NCI-H82 (cell line): ENCODE measurements at places on chromosomes 11 and 22.

GRCh38 chr11:84541731-84542340 lies 1085.3 kb downstream of the DLG2 start:
- no peak for DNase-seq

DNA sequence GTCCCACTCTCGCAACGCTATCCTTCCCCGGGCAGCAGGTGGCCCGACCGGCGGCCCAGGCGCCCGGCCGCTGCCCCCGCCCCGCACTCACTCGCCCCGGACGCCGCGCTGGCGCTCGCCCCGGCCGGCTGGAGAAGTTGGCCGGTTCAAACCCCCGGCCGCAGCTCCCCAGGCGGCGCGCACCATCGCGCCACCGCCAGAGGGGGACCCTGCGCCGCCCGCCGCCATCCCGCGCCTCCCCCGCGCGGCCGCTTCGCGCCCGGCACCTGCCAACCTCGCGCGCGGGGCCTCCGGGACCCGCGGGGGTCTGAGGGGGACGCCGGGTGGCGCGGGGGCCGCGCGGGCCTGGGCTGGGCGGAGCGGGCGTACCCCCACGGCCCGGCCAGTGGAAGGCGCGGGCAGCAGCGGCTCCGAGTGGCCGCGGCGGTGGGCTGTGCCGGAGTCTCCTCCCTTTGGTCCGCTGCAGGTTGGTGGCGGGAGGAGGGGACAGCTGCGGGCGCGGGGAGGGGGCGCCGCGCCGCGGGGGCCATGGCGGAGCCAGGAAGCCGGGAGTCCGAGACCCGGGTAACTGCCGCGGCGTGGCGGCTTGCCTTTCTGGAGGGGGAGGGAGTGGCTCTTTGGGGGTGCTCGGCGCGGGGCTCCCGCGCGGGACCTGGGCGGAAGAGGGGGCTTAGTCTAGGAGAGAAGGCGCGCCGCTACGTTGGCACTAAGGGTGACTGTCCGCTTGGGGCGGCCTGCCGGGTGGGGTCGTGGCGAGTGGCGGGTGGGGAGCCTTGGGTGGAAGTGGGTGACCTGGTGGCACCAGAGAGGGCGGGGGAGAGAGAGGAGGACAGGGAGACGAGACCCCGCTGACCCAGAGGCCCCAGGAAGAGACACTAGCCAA lies at the start of the genes MPST and TST:
Gene MPST, plus strand, starts transcription at position 434 of the 883 bp plus-strand sequence. Its CDS starts 95 bp downstream, at position 529.
Gene TST, minus strand, starts transcription at position 139 of the 883 bp plus-strand sequence. CDS start 715 bp downstream, outside the sequence.
- DNase-seq: peak; percentile 78

GRCh38 chr22:47967831-47968230 lies 1205.4 kb downstream of the TBC1D22A start:
- no peak for DNase-seq

- DNase-seq: no peak
Observed at GRCh38 chr11:101438126-101438525, 145.7 kb downstream of the TRPC6 start.

GRCh38 chr11:64713016-64713707 lies 9.8 kb downstream of the NRXN2 start:
- DNase-seq: peak; percentile 31

DNA sequence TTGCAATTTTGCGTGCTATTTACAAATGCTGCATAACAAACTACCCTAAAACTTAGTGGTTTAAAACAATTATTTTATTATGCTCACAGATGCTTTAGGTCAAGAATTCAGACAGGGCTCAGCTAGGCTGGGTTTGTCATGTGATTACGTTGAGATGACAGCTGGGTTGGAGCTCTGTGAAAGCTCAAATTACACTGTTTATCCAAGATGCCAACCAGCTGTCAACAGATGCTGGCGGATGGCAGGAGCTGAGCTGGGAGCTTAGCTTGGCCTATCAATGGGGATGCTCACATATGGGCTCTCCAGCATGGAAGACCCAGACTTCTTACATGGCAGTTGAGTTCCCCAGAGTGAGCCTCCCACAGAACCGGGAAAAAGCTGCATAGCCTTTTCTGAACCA lies 62.7 kb downstream of the STK33 start:
- DNase-seq: peak; percentile 98

GRCh38 chr11:130515829-130516553 lies 67.5 kb downstream of the ADAMTS15 start:
- DNase-seq: peak; percentile 2

GRCh38 chr11:6437993-6438392 lies 2.8 kb downstream of the HPX start:
- no peak for DNase-seq

GRCh38 chr22:45777852-45778375 lies 106.3 kb downstream of the ATXN10 start:
- DNase-seq: no peak

DNA sequence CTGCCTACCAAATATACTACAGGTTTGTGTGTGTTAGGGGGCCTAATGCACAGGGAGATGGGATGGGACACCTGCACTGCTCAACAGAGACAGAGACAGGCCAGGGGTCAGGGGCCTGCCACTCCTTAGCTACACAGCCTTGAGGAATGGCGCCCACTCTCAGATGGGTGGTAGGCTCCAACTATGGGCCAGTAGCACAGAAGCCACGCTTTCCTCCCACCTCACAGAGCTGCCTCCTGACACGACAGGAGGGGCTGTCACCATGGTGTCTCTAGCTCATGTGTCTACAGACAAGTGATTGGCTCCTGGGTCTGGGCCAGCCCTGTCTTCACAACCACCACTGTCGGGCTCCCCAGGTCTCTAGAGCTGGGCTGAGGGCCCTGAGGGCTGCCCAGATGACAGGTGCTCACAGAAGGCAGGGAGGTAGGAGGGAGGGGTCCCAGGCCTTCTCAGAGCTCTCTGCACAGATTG lies 81.8 kb downstream of the DGCR2 start:
- no peak for DNase-seq

- DNase-seq: no peak
Observed at GRCh38 chr11:128214263-128214662, 373.1 kb downstream of the ETS1 start.

DNA sequence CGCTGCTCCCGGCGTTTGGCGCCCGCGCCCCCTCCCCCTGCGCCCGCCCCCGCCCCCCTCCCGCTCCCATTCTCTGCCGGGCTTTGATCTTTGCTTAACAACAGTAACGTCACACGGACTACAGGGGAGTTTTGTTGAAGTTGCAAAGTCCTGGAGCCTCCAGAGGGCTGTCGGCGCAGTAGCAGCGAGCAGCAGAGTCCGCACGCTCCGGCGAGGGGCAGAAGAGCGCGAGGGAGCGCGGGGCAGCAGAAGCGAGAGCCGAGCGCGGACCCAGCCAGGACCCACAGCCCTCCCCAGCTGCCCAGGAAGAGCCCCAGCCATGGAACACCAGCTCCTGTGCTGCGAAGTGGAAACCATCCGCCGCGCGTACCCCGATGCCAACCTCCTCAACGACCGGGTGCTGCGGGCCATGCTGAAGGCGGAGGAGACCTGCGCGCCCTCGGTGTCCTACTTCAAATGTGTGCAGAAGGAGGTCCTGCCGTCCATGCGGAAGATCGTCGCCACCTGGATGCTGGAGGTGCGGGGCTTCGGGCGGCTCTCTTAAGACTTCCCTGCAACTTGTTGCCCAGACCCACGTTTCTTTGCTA lies at the start of gene CCND1:
Gene CCND1, plus strand, starts transcription at position 162 of the 587 bp plus-strand sequence. Its CDS starts 158 bp downstream, at position 320.
- peak; percentile 44 for DNase-seq

- peak; percentile 93 for DNase-seq
Observed at GRCh38 chr11:68271023-68271780, 571 bp downstream of the C11orf24 start.

- no peak for DNase-seq
Observed at GRCh38 chr22:50169181-50169759, 1.3 kb upstream of the PANX2 start.

- no peak for DNase-seq
Observed at GRCh38 chr11:9081153-9081552, 10.2 kb downstream of the SCUBE2 start.

DNA sequence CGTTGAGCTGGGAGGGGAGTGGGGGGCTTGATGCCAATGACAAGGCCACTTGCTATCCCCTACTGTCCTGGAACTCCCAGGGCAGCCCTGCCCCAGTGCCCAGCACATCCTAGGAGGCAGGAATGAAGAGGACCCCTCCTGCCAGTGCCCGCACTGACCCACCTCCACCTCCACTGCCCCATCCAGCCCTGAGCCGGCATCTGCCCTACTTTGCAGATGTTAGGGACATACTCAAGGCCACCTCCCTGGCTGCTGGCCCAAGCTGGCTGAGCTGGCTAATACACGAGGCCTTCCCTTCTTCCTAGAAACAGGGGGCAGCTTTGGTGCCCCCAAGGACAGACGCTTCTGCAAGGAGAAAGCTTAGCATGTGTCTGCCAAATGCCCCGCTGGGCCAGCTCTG lies 10.8 kb downstream of the DHCR7 start:
- no peak for DNase-seq

DNA sequence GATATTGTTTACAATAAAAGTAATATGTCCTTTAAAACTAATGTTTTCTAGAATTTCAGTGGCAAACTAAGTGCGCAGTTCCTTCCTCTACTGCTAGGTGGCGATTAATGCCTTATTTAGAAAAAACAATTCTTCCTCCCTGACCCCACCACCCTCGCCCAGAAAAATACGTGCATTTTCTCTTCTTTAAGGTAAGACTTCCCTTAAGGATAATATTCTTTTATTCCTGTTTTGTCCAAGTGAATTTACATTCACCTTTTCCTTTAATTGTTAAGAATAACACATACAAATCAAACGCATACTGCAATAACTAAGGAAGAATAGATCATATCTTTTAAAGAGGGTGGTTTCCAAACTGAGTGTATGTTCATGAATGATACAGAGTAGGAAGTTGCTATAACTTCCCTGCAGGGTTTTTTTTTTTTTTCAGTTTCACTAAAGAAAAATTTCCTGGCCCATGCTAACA lies 17.0 kb upstream of the PSMA1 start:
- DNase-seq: peak; percentile 60

- no peak for DNase-seq
Observed at GRCh38 chr11:114302663-114303062, 6.5 kb downstream of the NNMT start.

DNA sequence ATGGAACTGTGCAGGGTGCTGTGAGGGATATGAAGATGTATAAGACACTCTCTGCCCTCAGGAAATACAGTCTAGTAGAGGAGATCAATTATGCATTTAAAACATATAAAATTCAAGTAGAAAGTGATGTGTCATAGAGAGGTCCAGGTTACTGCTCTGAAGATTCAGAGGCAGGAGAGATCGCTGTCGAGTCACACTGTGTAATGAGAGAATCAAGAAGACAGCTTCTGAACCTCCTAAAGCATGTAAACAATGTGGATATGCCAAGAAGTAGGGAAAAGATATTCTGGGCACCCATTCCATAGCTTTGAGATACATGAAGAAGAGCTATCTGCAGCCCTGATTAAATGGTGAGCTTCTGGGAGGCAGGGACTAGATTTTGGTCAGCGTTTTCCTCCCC lies 16.7 kb downstream of the SSH3 start:
- no peak for DNase-seq

- no peak for DNase-seq
Observed at GRCh38 chr11:12126344-12127019, 16.1 kb downstream of the MICAL2 start.

- no peak for DNase-seq
Observed at GRCh38 chr11:69985641-69986439, 92.3 kb upstream of the ANO1 start.

GRCh38 chr22:50671641-50672040 lies 982 bp upstream of the SHANK3 start:
- no peak for DNase-seq

- no peak for DNase-seq
Observed at GRCh38 chr22:39144101-39144767, 8.2 kb downstream of the CBX7 start.

DNA sequence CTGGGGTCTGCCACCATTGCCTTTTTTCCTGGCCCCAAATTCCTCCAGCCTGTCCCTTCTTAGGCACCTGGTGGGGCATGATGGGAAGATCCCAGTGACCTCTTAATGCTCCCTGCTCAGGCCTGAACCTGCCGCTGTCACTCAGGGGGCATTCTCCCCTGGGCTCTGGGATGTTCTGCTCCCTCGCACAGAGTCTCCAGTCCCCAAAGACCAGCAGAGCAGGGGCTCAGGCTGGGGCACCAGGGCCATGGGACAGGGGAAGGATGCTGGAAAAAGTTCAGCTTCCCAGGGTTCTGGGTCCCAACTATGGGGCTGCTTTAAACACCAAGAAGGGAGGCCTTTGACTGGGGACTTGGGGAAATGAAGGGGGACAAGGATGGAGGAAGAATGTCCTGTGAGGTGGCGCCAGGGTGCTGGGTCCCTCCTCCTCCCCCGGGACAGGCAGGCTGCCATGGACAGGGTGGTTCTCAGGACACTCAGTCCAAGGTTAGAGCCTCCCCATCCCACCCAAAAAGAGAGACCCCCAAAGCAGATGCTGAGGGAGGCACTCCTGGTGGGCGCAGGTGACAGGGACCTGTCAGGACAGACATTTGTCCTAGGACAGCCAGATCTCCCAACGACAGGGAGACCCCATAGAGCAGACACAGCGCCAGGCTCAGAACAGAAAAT lies 30.8 kb downstream of the IGLL5 start:
- DNase-seq: no peak

GRCh38 chr22:24504956-24505736 lies 10.0 kb downstream of the UPB1 start:
- peak; percentile 52 for DNase-seq

GRCh38 chr11:10315083-10315482 lies 10.2 kb downstream of the ADM start:
- DNase-seq: no peak

DNA sequence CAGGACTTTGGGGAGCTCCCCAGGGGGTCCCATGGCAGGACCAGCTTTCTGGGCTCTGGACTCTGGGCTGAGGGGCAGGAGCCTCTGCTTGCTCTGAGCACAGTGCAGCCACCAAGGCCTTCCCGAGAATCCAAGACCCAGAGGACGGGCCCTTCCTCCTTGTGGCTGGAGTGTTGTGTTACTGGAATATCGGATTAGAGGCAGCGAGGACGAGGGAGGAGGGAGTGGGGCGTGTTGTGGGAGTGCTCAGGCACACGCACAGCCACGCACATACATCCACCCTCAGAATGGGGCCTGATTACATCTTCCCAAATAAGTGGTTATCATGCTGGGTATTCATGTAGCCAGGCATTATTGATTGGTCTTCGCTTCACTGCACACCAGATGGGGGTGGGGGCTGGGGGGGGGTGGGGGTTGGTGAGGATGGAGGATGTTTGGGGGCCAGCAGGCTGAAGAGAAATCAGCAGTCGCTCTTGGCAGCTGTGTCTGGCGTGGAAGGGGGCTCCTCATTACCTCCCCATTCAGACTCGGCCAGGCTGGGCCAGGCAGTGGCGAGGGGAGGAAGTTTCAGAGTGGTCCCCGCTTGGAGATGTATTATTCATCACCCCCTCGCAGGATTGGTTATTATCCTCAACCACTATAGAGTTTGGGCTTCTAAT lies 120.9 kb downstream of the ST3GAL4 start:
- DNase-seq: peak; percentile 90
